CD4-positive, alpha-beta T cell treated with Interferon gamma for 1 hour (primary cell): ENCODE measurements at places on chromosomes 5 and 9.

GRCh38 chr9:115104908-115105307, 13.0 kb downstream of the TNC start:
- DNase-seq: no peak

DNA sequence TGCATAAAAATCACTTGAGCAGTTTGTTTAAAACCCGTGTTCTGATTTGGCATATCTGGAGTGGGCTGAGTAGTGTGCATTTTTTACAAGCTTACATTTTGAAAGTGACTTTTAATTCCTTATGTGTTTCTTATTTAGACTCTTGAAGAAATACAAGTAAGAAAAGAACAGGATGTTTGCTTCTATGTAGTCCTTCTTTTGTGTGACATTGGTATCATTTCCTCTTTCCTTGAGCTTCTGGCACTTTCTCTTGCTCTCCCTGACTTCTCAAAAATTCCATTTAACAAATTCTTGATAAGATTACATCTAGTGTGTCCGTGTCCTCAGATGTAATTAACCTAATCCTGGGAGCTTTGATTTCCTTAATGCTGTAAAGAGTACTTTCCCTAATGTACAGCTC, 12.5 kb downstream of the GARNL3 start:
- no peak for DNase-seq

- no peak for DNase-seq
These were observed 535 bp downstream of the UNC5A start for GRCh38 chr5:176810687-176811501.

GRCh38 chr9:115717298-115717697, 436.3 kb upstream of the PAPPA start:
- DNase-seq: no peak

DNA sequence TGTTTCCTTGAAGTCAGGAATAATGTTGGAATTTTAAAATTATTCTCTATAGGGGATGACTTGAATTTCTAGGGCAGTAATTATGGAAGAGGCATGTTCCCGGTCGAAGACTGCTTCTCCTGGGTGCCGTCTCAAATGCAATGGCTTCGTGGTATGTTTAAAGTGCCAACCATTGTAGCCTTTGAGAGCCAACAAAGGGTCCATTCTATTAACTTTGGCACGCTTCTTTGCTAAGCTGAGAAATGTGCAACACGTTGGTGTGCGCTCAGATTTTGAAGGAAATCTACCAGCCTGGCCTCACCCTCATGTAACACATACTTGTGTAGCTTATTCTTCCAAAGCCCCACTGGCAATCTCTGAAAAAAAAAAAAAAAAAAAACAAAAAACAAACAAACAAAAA, 221.2 kb upstream of the ANKH start:
- no peak for DNase-seq

DNA sequence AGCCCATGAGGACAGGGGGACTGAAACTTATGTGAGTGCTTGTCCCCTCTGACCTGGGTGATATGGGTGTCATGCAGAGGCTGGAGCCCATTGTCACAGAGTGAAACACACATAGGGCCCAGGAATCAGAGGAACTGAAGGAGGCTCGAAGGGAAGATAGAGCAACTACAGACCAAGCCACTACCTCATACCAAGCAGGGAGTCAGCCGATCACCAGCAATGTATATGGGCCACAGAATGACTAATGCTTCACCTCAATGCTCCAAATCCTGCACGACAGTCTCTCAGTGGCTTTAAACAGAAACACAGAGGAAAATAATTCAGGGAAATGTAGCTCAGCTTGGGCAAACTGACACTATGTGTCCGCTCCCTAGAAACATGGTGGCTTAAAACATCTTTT, 8.9 kb upstream of the FBXW11 start:
- no peak for DNase-seq
